H1 (cell line): ENCODE measurements at places on chromosomes 11 and 22.

- no peak for DNase-seq
These were observed at the start of gene CASP4 for GRCh38 chr11:104968355-104968855. TSS of gene CASP4 (minus strand) at chr11:104968574. CDS start at chr11:104968525, 49 bp downstream.

GRCh38 chr11:105073456-105074165 is 28.5 kb upstream of the CARD16 start:
- DNase-seq: no peak

- no peak for DNase-seq
These were observed 3.7 kb upstream of the FLRT1 start for GRCh38 chr11:64032050-64032449.

GRCh38 chr11:7924536-7924935 is 6.5 kb downstream of the OR10A6 start:
- no peak for DNase-seq

DNA sequence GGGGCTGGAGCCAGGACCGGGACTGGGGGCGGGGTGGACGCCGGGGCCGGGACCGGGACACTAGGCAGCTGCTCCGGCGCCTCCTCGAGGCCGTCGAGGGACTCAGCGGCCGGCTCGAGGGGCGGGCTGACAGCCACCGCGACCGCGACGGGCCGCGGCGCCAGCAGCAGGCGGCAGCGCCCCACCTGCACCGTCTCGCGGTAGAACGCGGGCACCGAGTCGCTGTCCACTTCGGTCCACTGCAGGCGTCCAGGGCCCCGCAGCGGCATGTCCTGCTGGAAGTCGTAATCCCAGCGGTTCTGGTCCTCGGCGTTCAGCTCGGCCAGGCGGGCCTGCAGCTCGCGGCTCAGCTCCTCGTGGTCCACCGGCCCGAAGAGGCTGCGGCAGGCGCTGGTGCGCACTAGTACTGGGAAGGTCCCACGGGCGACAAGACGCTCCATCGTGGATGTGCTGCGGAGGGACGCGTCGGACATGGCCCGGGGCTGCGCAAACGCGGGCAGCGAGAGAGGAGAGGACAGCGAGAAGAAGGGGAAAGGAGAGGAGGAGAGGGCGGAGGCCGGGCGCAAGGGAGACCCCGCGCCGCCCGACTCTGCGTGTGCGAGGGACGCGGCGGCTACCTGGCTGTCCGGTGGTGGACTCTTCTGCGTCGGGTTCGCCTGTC is 428 bp downstream of the CDKN1C start:
- DNase-seq: no peak

- no peak for DNase-seq
These were observed 1.4 kb upstream of the PHOX2A start for GRCh38 chr11:72245263-72245816.

GRCh38 chr11:118172356-118172755 is 4.1 kb downstream of the SCN2B start:
- DNase-seq: no peak

DNA sequence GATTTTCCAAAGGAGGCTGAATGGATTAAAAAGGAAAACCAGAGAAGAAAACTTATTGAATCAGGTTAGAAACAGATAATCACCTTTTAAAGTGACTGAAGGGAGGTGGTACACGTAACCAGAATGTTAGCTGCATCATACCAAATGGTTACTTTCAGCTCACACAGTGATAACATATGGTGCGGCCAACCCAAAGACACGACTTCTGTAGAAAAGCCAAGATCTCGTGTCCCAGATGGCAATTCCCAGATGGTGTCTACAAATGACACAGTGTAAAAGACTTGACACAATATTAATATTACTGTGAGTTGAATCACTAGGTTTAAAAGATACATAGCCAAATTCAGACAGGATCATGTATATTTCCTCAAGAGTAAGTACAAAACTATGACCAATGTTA is 5.2 kb downstream of the PPP2R1B start:
- DNase-seq: no peak

GRCh38 chr11:57982776-57983175 is 40.9 kb upstream of the OR9Q1 start:
- DNase-seq: no peak

- DNase-seq: no peak
These were observed 6.4 kb downstream of the CCND1 start for GRCh38 chr11:69647390-69647748.

GRCh38 chr11:1553808-1554594 is 18.1 kb downstream of the DUSP8 start:
- peak; percentile 68 for DNase-seq

GRCh38 chr11:33747979-33748378 is 11.8 kb upstream of the CD59 start:
- DNase-seq: no peak

- no peak for DNase-seq
These were observed 114.9 kb downstream of the KCNQ1 start for GRCh38 chr11:2559527-2560311.

DNA sequence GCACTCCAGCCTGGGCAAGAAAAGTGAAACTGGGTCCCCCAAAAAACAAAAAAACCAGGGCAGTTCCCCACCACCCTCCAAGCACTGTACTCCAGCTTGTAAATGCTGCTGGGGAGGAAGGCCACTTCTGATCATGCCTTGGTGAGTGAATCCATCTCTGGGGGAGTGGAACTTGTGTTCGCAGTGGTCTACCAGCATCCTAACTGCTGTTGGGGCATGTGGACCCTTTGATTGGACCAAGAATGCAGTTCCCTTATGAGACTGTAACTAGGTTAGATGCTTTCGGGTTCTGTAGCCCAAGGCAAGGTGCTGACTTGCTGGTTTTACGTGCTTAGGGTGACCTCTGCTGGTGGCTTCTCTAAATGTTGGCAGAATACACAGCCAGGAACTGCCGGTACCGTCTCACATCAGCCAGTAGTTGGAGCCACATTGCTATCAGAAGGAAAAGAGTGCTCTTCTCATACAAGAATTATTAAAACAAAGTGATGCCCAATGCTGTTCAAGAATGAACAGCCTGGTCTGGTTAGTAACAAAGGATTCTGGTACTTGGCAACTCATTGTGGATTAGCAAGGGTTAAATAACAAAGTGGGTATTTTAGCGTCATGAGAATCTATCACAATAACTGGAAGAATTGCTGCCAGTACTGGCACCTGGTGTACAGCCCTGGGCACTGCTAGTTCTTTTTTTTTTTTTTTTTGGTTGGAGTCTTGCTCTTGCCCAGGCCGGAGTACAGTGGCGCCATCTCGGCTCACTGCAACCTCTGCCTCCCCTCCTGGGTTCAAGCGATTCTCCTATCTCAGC is 13.0 kb downstream of the EIF1AD start:
- DNase-seq: peak; percentile 78

DNA sequence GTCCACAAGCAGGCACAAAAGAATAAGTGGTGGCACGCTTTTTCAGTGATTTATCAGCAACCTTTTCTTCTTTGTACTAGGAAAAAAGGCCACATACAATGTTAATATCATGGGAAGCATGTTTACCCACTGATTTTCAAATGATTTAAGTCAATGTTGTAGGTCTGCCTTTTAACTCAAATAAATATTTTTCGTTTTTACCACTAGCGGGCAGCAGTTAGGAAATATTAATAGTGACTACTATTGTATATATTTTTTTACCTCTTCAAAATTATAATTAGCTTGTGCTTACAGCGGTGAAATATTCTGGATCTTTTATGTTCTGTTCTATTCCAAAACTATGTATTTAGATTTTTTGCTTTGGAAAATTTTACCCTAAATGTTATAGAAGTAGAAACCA is 6.4 kb upstream of the SLC17A6 start:
- no peak for DNase-seq

- DNase-seq: no peak
These were observed 130.5 kb downstream of the FAM76B start for GRCh38 chr11:95659088-95659487.

DNA sequence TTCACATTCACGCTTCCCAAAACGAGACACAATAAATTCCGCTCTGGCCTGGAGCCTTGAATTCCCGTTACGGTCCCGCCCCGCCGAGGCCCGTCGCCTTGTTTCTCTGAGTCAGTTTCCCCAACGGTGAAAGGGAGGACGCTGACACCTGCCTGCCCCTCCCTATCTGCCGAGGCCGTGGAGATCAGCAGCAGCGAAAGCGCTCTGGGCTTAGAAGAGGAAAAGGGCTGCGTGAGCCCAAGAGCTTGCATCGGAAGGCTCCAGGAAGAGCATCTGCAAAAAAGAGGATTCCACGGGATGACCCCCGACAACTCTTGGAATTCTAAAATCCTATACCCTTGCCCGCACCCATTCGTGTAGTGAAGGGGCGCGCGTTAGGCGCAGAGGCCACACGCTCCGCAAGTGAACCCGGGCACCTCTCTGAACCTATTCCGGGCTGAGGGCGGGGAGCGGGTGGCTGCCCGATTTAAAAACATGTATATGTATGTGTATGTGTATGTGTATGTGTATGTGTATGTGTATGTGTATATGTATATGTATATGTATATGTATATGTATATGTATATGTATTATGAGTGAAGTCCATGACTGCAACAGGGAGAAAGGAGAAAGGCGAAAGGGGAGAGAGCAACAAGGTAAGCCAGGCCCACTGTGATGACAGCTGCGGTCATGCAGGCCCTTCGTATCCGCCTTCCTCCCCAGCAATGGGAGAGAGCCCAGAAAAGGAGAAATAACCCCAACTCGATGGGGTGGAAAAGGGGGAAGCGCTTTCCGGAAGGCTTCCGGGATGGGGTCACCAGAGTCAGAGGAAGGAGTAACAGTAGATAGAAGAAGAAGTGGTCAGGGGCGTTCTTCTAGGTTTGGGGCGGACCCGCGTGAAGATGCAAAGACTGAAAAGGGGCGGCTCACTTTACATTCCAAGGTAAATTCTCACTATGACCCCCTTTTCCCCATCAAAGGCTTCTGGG is 948 bp upstream of the MRTFA start:
- DNase-seq: no peak

DNA sequence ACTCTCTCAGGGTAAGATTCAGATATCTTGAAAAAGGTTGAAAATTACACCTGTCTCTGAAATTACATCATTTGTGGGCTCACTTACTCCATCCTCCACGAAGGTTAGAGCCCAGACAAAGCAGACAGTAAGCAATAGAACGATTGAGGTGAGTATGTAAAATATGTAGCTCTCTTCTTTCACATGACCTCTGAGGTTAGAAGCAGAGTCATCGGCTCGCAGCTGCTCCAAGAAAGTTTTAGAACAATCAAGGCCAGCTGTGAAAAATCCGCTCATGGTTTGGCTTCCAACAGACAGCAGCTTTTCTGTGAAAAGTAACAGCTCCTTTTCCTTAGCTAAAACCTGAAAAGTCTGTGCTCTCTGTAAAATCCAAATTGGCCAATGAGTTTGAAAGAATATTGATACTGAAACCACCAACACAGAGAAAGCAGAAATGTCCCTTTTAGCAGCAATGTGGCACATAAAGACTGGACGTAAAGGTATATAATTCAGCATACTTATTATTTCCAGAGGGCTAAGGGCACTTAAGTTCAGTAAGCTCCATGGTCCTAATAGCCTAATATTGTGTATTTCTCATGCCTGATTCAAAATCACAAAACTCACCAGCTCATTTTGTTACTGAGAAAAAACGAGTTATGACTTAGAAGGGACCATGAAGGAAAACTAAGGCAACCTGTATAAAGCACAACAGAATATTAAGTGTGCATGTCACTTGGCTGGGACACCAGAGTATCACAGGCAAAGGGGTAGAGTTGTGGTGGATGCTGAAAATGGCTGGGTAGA is 78.2 kb downstream of the FAM76B start:
- no peak for DNase-seq

GRCh38 chr22:47356511-47357011 is 594.1 kb downstream of the TBC1D22A start:
- DNase-seq: no peak

GRCh38 chr11:65870706-65871681 is 1.6 kb downstream of the EFEMP2 start:
- DNase-seq: no peak

DNA sequence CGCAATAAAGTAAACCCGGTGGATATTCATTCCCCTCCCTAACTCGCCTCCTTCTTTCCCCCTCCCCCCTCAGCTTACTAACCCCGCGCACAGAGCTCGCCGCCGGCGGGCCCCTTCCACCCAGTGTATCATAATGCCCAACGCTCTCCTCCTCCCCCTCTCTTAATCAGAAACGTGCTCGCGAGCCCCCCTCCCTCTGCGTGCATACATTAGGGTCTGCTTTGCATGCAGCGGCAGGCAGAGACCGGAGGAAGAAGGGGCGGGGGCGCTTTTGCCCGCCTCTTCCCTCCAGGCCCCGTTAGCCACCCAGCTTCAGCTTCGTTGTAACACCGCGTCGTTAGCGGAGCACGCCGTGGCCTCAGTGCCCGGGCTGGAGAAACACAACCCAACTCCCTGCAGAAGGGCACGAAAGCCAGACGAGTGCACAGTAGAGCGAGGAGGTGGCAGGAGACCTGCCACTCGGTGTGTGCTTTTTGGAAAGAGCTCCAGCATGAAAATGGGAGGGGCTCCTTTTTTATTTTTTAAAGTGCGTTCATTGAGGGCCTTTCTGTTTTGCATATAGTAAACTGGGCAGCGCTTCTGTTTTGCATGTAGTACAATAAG is 901 bp upstream of the KMT2A start:
- peak; percentile 73 for DNase-seq

- DNase-seq: no peak
These were observed 252.9 kb downstream of the ETS1 start for GRCh38 chr11:128334311-128335044.

- no peak for DNase-seq
These were observed 80.3 kb upstream of the SHISAL1 start for GRCh38 chr22:44393066-44393465.

- no peak for DNase-seq
These were observed 2.9 kb downstream of the PANX2 start for GRCh38 chr22:50173311-50173982.

- DNase-seq: peak; percentile 16
These were observed 10.5 kb downstream of the HEPHL1 start for GRCh38 chr11:94031625-94032024.

DNA sequence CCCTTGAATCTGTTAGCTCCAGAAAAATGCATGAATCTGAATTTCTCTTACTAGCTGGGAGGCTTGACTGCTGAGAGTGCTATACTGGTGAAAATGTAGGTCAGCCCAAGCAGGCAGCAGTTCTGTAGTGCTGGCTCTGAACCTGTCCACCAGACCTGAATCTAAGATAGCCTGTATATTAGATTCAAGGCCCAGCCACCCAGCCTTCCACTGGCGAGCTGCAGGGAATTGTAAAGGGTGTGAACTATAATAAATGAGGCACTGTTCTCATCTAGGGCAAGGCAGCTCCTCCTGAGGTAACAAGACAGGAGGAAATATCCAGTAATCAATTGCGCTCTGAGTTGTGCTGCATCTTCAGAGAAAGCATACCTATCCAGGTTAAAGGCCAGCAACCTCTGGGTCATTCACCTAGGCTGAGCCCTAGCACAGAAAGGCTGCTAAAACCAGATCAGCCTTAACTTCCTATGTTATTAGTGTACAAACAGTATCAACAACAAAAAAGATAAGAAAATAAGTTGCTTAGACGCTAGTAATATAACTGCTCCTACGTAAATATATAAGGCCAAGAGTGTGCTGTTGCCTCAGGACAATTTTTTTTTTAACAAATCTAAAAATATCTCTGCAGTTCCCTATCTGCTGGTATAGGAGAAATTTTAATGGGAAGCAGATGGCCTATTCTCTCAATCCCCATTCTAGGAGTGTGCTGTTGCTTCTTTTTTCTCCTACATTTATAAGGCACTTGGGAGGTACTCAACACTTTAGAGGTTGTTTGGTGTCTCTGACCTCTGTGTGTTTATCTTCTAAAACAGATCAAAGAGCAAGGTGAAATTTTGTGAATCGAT is 63.0 kb downstream of the RELT start:
- no peak for DNase-seq
